ENCODE measurements at places on chromosomes 7 and 10.

- no peak for DNase-seq
Measured at GRCh38 chr10:101858723-101859500, 15.3 kb upstream of the KCNIP2 start.

DNA sequence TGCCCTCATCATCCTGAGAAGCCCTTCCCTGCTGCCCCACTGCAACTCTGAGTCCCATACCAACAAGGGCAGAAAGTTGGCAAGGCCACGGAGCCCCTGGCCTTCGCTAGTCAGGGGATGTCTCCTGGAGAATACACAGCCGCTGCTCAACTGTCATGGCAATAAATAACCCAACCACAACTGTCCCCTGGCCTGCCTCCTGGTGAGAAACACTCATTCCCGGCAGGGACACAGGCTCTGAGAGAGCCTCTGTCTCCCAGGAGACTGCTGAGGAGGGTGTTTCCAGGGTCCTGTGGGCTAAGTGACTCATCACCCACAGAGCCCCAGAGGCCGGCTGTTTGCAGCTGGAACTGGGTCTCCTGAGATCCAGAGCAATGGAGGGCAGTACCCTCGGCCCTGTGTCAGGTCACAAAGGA is 354.1 kb downstream of the TNS3 start:
- peak; percentile 33 for DNase-seq

DNA sequence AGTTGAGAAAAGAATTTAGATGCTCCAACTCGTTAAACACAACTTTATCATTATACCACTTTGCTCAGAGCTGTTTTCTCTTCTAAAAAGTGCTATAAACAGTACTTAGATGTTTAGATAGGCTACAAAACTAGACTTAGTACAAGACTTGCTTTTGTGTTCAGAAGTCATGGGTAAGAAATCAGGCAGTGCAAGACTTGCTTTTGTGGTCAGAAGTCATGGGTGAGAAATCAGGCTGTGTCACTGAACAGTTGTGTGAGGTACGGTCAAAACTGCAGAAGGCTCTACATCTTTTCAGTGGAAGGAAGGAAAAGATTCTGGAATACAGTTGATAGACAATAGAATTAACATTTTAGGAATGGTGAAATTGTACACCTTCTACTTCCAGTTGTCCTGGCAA is 239.7 kb downstream of the DNAJB9 start:
- DNase-seq: no peak

GRCh38 chr10:15202639-15203038 is 34.1 kb upstream of the NMT2 start:
- no peak for DNase-seq

- DNase-seq: no peak
Measured at GRCh38 chr7:138713191-138713590, 12.0 kb upstream of the SVOPL start.

GRCh38 chr7:119522263-119522662 is 750.7 kb upstream of the KCND2 start:
- no peak for DNase-seq

DNA sequence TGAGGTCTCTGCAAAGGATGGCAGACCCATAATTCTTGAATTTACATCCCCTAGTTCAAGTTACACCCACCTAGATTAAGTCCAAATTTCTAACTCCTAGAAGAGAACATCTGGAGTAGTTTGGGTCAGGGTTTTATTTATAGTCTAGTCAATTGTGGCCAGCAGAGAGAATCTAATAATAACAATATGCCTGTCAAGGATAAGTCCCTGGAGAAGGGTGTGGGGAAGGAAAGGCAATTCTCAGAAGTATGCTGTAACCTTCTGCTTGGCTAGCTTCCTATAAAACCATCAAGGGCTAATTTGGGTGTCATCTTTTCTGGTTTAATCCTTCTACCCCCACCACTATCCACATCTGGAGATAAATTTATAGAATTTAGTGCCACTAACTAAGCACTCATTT is 52.8 kb upstream of the SEMA3E start:
- DNase-seq: no peak

GRCh38 chr7:139820089-139820488 is 9.0 kb upstream of the TBXAS1 start:
- no peak for DNase-seq

- no peak for DNase-seq
Measured at GRCh38 chr10:112230325-112230988, 46.9 kb upstream of the GPAM start.

GRCh38 chr7:130363026-130363847 is 17.1 kb upstream of the CPA1 start:
- DNase-seq: peak; percentile 88

All from HS-27A (cell line).